ENCODE measurements at places on chromosomes 6 and 20.

DNA sequence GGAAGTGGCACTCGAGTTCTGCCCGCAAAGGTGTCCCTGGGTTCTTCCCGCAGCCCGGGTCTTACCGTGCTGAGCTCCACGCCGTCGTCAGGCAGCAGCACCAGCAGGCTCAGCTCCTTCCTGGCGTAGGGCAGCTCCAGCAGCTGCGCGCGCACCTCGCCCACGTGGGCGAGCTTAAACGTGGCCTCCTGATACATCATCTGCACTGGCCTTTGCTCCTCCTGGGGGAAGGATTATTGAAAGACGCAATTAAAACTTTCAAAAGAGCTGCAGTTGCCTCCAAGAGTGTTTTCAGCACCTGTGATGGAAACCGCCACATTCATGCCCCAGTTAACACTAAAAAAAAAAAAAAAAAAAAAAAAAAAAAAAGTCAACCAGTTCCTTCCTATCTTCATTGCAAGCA lies 11.3 kb downstream of the SERPINB9 start:
- no peak for DNase-seq

DNA sequence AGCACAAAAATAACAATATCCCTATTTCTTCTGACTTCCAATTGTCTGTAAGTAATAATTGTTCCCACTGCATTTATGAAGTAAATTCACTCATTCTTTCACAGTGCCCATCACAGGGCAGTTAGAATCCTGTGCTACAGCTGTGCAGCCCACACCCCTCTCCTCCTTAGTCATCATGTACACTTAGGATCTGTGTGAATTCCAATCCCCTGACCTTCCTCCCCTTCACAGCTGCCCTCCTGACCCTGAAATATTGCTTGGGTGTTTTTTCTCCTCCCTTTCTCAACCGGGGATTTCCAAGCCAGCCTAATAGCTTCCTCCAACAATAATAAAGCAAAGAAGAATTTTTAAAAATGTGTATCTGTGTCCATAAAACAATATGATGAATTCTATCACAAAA lies 91.5 kb upstream of the BEND6 start:
- no peak for DNase-seq

DNA sequence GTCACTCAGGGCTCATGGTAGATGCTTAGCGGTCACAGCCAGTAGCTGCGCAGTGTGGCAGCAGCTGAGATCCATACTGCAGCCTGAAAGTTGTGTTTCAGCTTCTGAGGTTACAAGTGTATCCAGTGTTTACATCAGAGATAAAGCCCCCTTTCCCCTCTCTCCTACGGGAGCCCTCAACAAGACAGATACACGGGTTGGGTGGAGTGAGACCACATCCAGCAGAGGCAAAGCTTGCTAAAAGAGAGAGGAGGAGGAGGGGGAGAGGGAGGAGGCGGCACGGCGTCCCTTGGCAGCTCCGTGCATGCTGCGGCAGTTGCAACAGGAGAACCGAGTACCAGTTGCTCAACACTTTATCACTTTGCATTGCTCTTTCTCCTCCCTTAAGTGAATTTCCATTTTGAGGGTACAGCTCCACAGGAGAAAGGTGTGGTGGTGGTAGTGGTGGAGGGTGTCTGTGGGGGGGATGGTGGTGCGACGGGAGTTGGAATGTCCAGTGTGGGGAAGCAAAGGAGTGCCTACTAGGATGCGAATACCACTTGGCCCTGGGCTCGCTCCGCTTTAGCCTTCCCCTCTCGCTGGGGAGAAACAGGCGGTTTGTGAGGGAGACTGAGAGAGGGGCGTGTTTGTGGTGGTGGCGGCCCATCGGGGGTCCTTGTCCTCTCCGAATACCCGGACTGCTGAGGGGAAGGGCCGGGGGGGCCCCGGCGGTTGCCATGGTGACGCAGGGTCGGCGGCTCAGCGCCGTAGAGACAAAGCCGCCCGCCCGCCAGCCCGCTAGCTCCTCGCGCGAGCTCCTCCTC lies 405 bp upstream of the RNF182 start:
- DNase-seq: no peak

GRCh38 chr6:14810021-14810420 lies 435.8 kb upstream of the JARID2 start:
- no peak for DNase-seq

GRCh38 chr20:45968801-45969711 lies 2.9 kb downstream of the ZNF335 start:
- DNase-seq: no peak

- no peak for DNase-seq
Observed at GRCh38 chr6:11607383-11607782, 69.8 kb downstream of the TMEM170B start.

GRCh38 chr20:24963672-24964505 lies 14.8 kb downstream of the CST7 start:
- DNase-seq: no peak

GRCh38 chr6:14689639-14690038 lies 556.2 kb upstream of the JARID2 start:
- DNase-seq: no peak

DNA sequence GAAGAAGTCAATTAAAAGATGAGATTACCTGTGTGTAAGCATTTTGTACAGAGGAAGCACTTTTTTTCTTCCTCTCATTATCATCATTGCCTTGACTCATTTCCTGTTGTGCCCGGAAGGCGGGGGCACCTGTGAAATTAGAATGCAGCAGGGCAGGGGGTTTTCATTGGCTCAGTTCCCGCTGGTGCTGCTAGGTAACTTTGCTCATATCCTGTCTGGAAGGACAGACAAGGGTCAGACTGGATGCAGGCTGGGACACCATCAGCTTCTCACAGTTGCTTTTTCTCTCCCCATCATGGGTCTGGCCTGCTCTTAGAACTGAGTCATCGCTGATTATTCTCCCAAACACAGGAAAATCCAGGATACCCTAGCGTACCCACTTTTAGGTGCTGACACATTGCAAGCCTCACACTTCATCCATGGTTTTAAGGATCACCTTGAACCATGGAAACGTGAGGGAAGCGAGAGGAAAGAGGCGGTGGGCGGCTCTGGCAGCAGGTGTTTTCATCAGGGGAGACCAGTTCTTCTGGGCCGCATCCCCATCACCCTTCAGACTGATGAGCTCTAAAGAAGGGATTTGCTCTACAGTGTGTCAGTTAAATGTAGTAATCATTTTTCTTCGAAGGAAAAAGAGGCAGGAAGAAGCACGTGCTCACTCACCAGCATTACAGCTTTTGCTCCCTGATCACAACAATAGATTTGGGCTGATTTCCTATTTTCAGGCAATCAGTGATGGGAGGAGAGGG lies 195.7 kb upstream of the SASH1 start:
- DNase-seq: peak; percentile 6

DNA sequence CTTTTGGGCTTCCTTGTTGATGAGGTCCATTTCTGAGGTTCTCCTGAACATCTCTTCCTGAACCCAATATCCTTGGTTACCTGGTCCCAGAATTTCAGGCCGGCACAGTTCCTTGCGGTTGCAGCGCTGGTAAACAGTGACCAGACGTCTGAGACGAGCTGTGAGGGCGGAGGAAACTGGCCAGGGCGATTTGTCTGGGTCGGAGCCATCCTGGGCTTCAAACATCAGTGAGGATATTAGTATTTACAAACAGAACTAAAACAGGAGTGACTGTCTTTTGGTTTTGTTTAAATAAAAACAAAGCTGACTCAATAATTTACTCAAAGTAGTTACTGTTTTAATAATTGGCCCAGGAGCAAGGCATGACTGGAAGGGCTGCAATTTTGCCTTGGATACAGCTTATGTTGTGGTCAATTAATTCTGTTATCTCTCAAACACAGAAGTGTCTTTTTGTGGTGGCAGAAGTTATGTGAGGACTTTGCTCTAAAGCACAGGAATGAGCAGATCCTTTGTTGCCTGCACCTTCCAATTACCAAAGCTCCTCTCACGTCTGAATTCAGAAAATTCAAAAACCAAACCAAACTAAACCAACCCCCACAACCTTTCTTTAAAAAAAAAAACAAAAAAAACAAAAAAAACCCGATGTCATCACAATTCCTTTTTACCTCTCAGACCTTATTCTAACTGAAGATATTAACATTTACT lies 58.7 kb upstream of the EMILIN3 start:
- DNase-seq: no peak

DNA sequence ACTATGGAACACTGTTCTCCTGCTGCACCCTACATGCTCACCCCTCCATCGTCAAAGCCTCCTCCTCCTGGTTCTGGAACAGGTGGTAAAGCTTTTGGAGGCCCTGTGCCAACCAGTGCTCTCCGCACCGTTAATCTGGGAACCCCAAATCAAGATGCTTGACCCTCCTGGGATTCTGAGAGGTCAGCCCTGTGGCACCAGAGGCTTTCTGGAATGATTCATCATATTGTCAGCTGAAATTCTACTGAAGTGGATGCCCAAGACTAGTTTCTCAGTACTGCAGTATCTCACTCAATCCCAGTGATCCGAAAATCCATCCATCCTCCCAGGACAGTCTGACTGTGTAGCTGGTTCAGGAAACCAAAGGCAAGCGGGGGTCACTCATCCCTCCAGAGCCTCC lies 92.7 kb downstream of the TRERF1 start:
- DNase-seq: no peak

DNA sequence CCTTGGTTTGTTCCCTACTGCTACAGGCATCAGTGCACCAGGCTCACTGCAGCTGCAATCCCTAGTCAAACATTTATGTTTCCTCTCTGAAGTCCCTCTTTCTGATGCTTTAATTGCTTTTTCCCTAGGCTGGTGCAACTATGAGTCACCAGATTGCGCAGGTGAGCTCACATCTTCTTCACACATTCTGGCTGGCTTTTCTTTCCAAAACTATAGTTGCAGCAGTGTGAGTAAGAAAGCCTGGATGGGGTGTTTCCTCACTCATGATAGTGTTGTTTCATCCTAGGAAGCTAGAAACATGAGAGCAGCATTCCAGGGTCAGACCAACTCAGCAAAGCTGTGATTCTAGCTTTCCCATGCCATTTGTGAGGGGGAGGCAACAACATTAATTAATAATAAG lies 296.4 kb downstream of the PAX1 start:
- DNase-seq: no peak

DNA sequence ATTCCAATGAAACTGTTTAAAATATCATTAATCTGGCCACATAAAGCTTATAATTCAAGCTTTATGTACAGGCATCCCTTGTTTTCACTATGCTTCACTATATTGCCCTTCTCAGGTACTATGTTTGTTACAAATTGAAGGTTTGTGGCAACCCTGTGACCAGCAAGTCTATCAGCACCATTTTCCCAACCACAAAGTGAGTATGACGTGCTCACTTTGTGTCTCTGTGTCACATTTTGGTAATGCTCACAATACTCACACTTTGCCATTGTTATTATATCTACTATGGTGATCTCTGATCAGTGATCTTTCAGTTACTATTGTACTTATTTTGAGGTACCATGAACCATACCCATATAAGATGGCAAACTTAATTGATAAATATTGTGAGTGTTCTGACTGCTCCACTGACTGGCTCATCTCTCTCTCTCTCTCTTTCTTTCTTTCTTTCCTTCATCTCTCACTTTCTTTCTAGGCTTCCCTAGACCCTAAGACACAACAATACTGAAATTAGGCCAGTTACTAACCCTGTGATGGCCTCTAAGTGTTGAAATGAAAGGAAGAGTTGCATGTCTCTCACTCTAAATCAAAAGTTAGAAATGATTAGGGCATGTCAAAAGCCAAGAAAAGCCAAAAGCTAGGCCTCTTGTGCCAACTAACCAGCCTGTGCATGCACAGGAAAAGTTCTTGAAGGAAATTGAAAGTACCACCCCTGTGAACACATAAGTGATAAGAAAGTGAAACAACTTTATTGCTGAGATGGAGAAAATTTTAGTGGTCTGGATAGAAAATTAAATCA lies 227.9 kb downstream of the BCAS1 start:
- DNase-seq: no peak

DNA sequence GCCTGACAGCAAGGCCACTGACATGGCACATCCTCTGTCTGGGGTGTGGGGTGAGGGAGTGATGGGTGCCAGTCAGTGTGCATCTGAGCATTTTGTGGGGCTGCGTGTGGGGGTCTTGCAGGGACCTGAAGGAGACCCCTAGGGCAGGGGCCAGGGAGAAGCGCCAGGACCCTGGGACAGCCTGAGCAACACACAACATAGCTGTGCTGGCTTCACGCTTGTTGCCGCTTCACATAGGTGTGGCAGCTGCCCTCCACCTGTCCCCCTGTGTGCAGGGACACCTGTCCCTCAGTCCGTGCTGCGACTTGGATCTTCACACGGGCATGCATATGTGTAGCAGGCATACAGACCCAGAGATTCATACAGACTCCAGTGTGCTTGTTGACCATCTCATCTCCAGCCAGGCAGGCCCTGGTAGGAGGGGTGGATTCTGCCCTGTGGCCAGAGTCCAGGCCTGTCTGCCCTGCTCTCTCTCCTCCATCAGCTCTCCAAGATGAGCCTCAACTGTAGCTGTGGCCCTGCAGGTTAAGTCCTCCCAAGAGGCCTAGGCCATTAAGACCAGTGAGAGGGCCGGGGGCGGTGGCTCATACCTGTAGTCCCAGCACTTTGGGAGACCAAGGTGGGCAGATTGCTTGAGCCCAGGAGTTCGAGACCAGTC lies 3.2 kb upstream of the NPBWR2 start:
- no peak for DNase-seq

DNA sequence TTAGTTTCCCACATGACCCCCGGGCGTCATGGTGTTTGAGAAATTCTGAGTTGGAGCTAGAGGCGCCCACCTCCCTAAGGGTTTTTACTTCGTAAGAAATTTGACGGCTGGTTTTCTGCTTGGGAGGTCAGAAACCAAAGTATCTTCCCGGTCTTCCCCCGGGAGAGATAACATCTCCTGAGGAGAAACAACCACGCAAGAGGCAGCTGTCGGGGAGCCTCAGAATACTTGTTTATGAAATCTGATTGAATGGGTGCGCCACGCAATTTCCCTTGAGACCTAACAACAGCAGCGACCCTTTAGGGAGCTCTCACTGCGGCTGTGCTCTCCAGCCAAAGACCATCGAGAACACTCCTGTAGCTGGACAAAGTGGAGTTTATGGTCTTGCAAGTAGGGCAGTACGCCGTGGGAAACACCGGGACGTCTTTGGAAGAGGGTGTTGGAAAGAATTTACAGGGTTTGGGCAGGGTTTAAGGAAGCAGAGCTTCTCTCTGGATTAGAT lies 608 bp upstream of the EIF2S2 start:
- DNase-seq: no peak

- DNase-seq: no peak
Observed at GRCh38 chr6:26053992-26054780, 33.0 kb upstream of the HFE start.

- no peak for DNase-seq
Observed at GRCh38 chr20:61629602-61630390, 377.7 kb downstream of the CDH4 start.

DNA sequence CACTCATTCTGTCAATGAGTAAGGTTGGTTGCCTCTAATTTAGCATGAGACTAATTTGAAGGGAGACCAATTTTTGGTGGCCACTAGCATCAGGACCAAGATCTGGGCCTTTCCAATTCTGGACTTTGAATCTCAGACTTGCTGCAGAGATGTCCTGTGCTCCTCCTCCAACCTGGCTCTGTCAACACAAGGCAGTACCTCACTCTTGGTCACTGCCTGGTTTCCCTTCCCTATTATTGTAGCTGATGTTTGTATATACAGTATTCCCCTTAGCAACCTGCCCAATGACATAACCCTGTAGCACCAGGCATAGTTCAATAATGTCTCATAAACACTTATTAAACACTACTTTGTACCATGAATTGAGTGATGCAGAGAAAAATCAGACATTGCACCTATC lies 50.4 kb downstream of the UNC5CL start:
- no peak for DNase-seq

GRCh38 chr6:11036351-11036740 lies 7.8 kb downstream of the ELOVL2 start:
- DNase-seq: no peak

GRCh38 chr6:36224918-36225461 lies 28.4 kb downstream of the BRPF3 start:
- DNase-seq: no peak

- DNase-seq: no peak
Observed at GRCh38 chr20:37408302-37409193, 62.6 kb downstream of the SRC start.
